ENCODE measurements at places on chromosomes 6 and 20.

GRCh38 chr6:149063468-149063867 lies 254.0 kb upstream of the TAB2 start:
- no peak for DNase-seq

DNA sequence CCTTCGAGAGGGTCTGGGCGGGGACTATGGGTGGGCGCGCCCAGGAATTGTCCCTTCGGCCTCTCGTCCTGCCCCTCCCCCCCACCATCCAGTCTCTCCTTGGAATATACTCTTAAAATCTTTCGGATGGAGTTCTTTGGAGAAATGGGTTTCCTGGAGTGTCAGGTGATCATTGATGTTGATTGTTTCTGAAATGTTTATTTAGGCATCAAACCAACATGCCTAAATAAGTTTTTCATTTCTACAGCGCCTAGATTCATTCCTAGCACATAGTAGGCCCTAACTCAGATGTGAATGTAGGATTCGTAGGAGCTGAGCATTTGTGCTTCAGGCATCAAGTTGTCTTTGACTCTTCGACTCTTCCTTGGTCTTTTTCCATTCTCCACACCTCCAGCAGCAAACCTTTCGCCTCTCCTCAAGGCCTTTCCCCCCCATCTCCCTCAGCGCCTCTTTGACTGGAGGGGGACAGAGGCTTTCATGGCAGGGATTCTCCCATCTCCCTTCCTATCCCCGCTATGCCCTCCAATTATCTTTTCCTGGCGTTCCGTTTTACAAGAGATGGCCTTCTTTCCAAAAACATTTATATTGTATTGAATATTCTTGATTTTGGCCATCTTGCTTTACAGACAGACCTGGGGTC lies 610 bp downstream of the CASP8AP2 start:
- no peak for DNase-seq

GRCh38 chr6:14180609-14181008 lies 63.0 kb downstream of the CD83 start:
- DNase-seq = no peak

GRCh38 chr20:25408170-25408547 lies 686 bp downstream of the GINS1 start:
- DNase-seq = no peak

GRCh38 chr6:138873191-138873590 lies 77.3 kb downstream of the ECT2L start:
- DNase-seq = no peak

- no peak for DNase-seq
Measured at GRCh38 chr6:18412068-18412467, 24.9 kb downstream of the RNF144B start.

- no peak for DNase-seq
Measured at GRCh38 chr6:80501636-80502035, 395.2 kb downstream of the BCKDHB start.

DNA sequence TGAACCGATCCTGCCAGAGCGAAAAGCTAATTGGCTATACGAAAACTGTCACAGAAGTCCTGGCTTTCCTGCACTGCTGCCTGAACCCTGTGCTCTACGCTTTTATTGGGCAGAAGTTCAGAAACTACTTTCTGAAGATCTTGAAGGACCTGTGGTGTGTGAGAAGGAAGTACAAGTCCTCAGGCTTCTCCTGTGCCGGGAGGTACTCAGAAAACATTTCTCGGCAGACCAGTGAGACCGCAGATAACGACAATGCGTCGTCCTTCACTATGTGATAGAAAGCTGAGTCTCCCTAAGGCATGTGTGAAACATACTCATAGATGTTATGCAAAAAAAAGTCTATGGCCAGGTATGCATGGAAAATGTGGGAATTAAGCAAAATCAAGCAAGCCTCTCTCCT lies 14.2 kb downstream of the CCR6 start:
- no peak for DNase-seq

DNA sequence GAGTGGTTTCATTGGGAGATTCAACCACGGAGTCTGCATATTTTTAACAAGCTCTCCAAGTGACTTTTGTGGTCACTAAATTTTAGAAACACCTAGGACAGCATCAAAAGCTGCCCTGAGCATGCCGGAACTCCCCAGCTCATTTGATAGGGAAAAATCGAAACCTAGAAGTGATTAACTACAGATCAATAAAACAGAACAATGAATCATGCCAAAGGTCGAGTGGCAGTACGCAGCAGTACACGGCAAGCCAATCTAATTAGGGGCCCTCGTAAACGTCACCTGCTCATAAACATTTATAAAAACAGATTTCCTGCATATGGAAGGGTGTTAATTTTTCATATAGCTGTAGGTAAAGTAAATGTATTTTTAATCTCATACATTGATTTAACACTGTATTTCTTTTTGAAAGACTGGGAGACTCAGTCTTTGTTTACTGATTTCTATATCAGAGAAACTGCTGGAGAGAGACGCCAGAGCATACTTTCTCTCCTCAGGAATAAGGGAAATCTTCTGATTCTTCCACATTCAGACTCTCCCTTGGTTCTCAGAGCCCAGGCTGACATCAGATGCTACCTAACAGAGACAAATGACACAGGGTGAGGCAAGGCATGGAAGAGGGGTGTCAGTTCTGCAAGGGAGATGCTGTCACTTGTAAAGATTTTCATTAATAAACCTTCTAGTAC lies 232.5 kb downstream of the PTPRT start:
- DNase-seq = no peak

DNA sequence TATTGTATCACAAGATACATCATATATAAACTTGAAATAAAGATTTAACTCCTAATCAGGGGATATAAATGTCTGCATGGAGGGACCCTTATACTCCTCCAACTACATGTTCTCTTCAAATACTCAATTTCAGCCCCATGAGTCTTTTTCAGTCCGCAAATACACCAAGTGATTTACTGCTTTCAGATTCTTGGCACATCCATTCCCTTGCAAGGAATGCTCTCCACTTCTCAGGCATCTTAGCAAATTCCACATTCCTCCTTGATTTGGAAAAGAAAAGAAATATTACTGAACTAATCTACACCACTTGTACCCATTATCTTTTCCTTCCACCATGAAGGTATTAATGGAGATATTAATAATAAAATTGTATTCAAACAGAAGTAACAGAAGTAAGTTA lies 999.4 kb upstream of the GJE1 start:
- DNase-seq = no peak

DNA sequence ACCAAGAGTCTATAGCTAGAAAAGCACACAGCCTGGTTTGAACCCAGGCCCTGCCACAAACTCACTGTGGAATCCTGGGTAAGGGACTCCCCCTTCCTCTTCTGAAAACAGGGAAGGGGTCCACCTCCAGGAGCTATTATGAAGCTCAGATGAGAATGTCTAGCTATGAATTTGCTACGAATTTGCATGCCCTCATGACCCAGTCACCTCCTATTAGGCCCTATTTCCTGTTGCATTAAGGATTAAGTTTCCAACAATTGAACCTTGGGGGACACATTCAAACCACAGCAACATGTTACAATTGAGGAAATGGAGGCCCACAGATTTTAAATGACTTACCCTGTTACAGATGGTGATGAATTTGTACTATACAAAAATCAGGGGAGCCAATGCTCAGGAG lies 46.2 kb downstream of the PREX1 start:
- no peak for DNase-seq

GRCh38 chr6:166956444-166957086 lies at the start of gene RNASET2:
RNASET2 (minus strand) TSS chr6:166956550; CDS start chr6:166956182, 368 bp downstream.
- peak; percentile 95 for DNase-seq

- no peak for DNase-seq
Measured at GRCh38 chr6:1247056-1247455, 64.8 kb upstream of the FOXQ1 start.

GRCh38 chr6:15401769-15402250 lies 155.9 kb downstream of the JARID2 start:
- no peak for DNase-seq

DNA sequence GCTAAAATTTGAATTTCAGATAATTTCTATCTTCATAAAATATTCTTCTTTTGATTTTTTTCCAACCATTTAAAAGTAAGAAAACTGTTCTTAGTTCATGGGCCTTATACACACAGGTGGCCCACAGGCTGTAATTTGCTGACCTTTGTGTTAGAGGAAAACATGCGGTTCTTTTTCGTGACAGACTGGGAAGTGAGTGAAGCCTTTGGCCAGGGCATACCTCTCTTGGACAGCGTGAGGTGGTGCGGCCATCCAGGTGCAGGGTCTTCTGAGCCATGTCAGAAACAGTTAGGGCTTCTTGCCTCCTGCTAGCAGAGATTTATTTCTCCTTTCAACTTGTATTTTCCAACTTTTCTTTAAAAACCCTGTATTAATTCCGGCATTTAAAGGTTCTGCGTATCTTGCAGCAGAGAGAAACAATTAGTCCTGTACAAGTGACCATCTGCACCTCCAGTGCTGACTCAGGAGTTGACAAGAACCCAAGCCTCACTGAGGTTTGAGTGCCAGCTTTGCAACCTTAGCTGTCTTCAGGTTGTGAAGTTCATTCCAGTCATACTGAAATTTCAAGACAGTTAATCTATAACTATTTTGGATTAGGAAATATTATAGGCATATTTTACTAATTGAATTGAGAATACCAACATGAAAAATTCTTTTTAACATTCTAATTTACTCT lies 177.8 kb downstream of the LY86 start:
- no peak for DNase-seq

- no peak for DNase-seq
Measured at GRCh38 chr6:157464653-157465535, 83.9 kb downstream of the ZDHHC14 start.

DNA sequence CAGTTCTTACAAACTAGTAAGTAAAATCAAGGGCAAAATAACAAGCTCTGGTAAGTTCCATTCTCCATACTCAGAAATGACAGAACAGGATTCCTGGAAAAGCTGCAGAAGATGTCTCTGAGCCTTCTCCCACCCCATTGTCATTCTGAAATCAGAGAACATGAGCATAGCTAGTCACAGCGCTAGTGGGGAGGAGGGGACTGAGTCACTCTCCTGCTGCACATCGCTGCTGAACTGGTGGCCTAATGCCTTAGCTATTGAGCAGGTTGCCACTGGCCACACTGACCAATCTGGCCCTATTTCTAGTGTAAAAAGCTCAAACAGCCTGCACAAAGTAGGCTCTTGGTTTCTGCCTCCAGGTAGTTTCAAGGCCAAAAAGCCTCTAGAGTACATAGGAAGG lies 26.1 kb upstream of the RIPPLY2 start:
- DNase-seq = no peak

DNA sequence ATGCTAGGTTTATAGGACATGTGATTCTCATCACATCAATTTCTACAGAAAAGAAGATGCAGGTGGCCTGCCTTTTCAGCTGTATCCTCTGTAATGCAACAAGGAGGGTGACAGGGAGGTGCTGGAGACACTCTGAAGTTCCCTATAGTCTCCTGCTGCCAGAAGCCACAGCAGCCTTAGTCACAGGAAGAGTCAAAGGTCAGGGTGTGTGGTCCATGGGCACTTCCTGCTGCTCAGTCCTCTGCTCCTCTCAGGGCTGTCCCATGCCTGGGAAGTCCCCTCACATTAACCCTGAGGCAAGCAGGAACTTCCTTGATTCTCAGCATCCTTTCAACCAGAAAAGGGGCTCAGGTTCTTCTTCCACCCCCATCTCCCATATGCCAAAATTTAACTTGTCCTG lies 144.8 kb upstream of the FOXA2 start:
- DNase-seq = no peak

DNA sequence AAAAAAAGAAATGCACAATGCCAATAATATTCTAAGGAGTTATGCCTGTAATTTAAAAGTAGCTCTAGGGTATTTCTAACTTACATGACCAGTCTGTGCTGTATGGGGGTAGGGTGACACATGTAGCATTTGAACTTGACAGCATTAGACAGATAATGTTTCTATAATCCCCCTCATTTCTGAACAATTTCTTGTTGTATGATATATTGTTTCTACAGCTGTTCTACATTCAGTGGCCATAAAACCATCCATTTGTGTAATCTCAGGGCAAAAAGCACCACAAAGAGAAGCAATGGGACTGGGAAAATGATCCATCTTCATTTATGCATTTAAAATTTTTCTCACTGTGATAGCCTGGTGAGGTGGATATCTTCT lies 767.8 kb downstream of the TFAP2A start:
- no peak for DNase-seq

DNA sequence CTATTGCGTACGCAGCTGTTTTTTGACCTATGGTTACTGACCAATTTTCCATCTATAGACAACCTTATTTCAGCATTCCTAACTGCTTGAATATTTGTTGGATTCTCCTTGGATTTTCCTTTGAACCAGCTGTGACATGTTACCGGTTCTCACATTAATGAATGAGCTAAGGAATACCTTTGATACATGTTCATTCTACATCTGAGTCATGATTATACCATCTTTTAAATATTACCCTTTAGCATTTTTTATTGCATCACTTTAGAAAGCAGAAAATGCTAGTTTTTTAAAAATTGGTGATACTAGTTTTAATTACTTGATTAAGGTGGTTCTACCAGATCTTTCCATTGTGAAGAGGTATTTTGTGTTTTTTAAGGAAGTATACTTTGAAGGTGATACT lies 1.9 kb upstream of the IGF2R start:
- no peak for DNase-seq

- DNase-seq = no peak
Measured at GRCh38 chr20:48180024-48180423, 394.7 kb upstream of the SULF2 start.

- DNase-seq = no peak
Measured at GRCh38 chr6:72857791-72858585, 236.1 kb downstream of the KCNQ5 start.

- no peak for DNase-seq
Measured at GRCh38 chr6:169921853-169922824, 170.7 kb downstream of the ERMARD start.

DNA sequence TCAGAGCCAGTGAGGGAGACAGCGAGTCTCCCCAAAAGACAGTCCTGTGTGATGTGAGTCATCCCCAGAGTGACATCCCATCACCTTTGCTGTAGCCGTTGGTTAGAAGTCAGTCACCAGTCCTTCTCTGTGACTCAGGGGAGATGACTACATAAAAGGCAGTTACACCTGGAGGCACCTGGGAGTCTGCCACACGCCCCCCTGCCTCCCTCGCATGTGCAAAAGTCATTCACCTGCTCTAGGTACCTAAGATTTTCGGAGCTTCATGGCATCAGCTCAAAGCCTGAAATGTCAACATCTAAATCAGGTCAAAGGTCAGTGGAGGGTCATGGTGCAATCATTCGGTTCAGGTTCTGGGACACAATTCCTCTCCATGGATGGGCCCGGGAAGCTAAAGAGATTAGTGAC lies 50.3 kb downstream of the PRR18 start:
- DNase-seq = peak; percentile 21

DNA sequence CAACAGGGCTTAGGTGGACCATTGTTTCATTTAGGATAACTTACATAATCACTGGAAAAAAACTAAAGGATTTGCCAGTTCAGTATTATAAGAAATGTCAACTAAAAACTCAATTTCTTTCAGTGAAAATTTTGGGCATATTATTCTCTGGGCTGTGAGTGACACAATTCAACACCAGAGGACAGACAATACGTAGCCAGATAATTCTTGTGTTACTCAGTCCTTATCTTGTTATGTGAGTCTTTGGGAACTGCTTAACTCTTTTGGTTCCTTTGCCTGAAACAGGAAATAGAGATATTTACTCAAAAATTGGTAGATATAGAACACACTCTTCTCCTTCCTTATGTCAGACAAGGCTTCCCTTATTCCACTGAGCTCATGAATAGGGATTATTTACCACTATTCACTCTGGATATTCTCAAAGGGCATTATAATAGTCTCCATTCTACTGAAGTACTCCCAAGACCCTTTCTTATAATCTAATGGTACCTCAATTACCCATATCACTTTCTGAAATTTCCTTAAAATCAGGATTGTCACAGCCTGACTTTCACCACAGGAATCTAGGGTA lies 4.9 kb upstream of the BEND6 start:
- no peak for DNase-seq

GRCh38 chr20:54063992-54064676 lies 6.3 kb downstream of the BCAS1 start:
- peak; percentile 51 for DNase-seq

GRCh38 chr20:47204008-47204849 lies 152.3 kb downstream of the ZMYND8 start:
- no peak for DNase-seq

Measured in CD4-positive, alpha-beta T cell treated with Interleukin-4 for 4 hours (primary cell).